Natural killer cell treated with Interleukin-12 subunit alpha and Interleukin-12 subunit beta and Interleukin-15 and Interleukin-18, amount 100 ng/mL, for 72 hours (primary cell): ENCODE measurements at places on chromosomes 7 and 10.
A peak's percentile ranks its signal among the peaks of the same experiment; 100 is the strongest.

GRCh38 chr7:33040803-33041516 lies 21.6 kb downstream of the NT5C3A start:
- H3K27me3 ChIP-seq, result no peaks in the 10 kb centered on the region
- H3K4me1 ChIP-seq, result peaks cover 49% of the 10 kb centered on the region
- peak overlapping the region; percentile 92 for H3K27ac ChIP-seq
- no peaks in the 10 kb centered on the region for H3K36me3 ChIP-seq
- H3K4me3 ChIP-seq, result peak overlapping the region; percentile 79

GRCh38 chr10:19178675-19179074 lies 130.1 kb downstream of the MALRD1 start:
- DNase-seq, result no peak
- no peaks in the 10 kb centered on the region for H3K36me3 ChIP-seq
- no peak overlapping the region for H3K27ac ChIP-seq
- H3K4me3 ChIP-seq, result no peak overlapping the region
- H3K27me3 ChIP-seq, result no peaks in the 10 kb centered on the region

DNA sequence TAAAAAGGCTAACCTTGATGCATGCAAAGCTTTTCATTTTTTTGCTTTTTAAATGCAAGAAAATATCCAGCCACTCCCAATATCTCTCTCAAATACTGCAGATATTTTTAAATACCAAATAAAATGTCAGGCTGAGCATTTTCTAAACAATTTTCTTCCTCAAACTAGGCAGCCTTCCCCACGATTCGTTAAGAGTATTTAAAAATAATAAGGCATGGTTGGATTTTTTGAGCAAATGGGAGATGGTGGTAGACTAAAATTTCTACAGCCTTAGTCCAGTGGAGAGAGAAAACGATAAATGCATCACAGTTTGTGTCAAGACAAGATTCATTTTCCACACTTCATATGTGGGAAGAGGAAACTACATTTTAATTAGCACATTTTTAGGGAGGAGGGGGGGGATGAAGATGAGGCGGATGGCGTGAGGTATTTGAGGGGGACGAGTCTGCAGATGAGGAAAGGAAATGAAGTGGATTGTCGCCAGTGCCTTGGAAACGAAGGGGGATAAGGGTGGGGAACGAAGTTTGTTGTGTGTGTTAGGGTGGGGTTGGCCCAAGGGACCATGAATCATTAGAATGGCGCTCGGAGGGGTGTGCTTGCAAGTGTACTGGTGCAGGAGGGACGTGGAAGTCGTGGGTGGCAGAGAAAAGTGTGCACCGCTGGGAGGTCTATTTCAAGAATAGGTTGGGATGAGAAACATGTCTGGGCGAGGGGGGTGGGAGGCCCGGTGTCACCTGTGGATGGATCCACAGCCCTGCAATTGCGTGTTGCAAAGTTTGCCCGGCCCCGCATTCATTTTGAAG lies 1.2 kb upstream of the ADD3 start:
- H3K27ac ChIP-seq, result no peak overlapping the region
- no peaks in the 10 kb centered on the region for H3K36me3 ChIP-seq
- H3K4me1 ChIP-seq, result peaks cover 26% of the 10 kb centered on the region
- DNase-seq, result no peak

DNA sequence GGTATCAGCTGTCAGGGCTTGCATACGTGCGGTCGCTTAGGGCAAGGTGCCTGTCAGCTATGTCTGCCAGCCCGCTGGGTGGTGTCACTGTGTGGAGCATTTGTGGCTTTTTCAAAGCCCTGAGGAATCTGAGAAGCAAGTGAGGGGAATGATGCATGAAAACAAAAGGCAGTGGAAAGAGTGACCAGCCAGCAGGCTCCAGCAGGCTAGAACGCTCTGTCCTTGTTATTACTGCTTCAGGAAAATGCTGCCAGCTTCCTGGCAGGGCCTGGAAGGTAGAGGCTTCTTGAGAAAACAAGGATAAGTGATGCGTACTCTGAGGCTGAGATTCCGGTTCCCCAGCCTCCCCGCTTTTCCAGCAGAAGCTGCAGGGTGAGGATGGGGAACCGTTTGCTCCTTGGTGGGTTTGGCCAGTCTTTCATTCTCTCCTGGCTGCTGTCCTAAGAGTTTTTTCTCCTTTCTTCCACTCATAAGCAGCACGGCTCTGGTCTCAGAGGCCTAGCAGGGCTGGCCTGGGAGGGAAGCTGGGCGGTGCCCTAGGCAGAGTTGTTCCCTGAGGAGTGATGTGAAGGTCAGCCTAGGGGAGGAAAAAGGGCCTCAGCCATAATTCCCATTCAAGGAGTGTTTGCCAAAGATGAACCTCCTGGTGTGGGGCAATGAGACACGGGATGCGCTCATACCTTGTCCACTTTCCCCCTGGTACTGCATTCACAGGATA lies 42.8 kb upstream of the MKLN1 start:
- H3K36me3 ChIP-seq, result no peaks in the 10 kb centered on the region
- DNase-seq, result no peak
- no peaks in the 10 kb centered on the region for H3K27me3 ChIP-seq
- H3K4me1 ChIP-seq, result no peaks in the 10 kb centered on the region

GRCh38 chr7:141685285-141686023 lies 16.5 kb downstream of the DENND11 start:
- H3K4me1 ChIP-seq, result peaks cover 22% of the 10 kb centered on the region
- no peak overlapping the region for H3K4me3 ChIP-seq
- DNase-seq, result no peak
- H3K36me3 ChIP-seq, result peaks cover 6% of the 10 kb centered on the region
- no peak overlapping the region for H3K27ac ChIP-seq

DNA sequence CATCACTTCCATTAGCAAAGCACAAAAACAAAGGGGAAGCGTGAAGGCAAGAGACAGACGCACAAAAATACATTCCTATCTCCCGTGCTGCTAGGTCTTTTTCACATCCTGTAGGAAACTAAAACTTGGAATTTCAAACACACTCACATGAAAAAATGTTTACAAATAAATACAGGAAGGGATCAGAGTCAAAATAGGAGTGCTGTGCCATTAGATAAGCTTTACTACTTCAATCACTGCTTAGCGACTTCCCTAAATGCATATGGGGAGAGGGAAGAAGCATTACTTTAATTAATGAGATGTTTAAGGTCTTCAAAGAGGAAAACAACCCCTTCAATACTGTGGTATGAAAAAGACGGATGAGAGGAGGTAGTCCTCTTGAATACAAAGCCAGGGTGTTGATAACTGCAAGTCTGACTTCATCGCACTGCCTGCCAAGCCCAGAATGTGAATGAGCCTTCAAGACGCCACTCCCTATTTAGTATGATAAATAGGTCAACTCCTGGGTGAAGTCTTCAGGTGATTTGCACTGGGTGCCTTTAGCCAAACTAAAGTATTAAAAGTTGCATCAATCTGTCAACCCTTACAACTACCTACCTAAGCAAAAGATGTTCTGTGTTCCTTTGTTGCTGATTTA lies 13.9 kb downstream of the PARD3 start:
- no peaks in the 10 kb centered on the region for H3K36me3 ChIP-seq
- no peaks in the 10 kb centered on the region for H3K4me1 ChIP-seq
- DNase-seq, result no peak
- no peak overlapping the region for H3K27ac ChIP-seq
- peaks cover 6% of the 10 kb centered on the region for H3K27me3 ChIP-seq

DNA sequence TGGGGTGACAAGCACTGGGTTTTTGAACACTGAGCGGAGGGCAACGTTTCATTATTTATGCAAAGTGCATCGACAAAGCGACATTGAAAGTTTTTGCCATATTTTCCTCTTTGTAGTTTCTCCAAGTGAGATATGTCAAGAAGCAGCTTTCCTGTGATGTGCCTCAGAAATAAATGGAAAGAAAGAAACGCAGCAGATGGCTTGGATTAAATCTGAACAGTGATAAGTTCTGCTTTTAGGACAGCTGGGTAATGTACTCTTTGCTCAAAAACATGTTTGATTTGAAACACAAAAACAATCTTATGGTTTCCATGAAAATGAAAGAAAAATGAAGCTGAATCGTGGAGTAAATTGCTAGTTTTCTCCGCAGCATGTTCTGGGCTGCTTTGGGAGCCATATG lies 166.3 kb downstream of the PTPRN2 start:
- H3K4me3 ChIP-seq, result no peak overlapping the region
- H3K4me1 ChIP-seq, result no peaks in the 10 kb centered on the region
- DNase-seq, result no peak
- H3K27ac ChIP-seq, result no peak overlapping the region
- H3K36me3 ChIP-seq, result peaks cover 6% of the 10 kb centered on the region

DNA sequence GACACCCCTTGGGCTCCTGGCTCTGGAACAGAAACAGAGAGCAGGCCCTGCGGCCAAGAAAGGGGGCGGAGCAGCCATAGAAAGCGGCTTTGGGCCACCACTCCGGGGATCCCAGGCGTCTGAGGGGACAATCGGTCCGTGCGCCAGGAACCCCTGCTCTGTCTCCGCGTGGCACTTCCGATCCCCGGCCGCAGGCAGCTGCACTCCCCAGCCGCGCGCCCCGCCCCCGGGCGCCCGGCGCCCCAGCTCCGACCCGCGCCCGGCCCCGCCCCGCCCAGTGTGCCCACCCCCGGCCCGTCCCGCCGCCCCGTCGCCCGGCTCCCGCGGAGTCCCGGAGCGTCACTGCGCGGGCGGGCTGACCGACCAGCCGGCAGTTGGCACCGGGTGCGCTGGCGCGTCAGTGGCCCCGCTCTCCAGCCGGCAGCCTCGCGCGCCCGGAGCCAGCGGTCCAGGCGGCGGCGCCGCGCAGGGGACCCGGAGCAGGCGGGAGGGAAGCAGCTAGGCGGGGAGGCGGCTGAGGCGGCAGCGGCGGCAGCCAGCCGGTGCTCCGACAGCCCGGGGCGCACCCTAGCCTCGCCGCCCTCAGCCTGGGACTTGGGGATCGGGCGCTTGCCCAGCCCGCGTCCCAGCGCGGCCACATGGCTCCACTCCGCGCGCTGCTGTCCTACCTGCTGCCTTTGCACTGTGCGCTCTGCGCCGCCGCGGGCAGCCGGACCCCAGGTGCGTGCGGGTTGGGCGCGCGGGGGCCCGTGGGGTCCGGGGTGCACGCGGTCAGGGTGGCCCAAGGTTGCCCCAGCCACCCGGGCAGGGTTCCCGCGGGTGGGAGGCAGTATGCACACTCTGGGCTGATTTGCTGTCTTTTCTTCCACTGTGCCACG lies at the start of gene ADAMTS14:
Gene ADAMTS14, plus strand, starts transcription at position 342 of the 878 bp plus-strand sequence. Its CDS starts 297 bp downstream, at position 639.
- peak; percentile 64 for DNase-seq
- peak within 1 kb of the TSS; percentile 87 for H3K4me3 ChIP-seq
- H3K36me3 ChIP-seq, result no peaks in the 10 kb centered on the region
- H3K4me1 ChIP-seq, result peaks cover 20% of the 10 kb centered on the region
- no peak within 1 kb of the TSS for H3K27ac ChIP-seq
- peaks cover 16% of the 10 kb centered on the region for H3K27me3 ChIP-seq

DNA sequence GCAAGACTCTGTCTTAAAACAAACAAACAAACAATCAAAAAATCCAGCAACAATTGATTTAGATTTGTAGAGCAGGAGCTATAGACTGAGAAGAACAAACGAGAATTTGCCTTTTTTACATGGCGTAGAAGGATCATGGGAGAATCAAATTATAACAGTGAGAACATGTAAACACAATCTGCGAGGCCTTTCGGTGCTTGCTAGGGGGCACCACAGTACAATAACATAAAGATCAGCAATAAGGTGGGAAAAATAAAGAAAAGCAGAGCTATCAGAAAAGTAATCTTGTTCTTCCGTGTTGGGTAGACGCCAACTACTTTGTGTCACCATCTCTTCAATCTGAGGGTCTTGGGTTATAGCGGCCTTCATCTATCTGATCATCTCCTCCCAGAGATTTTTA lies 82.2 kb downstream of the NOD1 start:
- no peak overlapping the region for H3K27ac ChIP-seq
- no peaks in the 10 kb centered on the region for H3K27me3 ChIP-seq
- no peak for DNase-seq

GRCh38 chr7:30654296-30655090 lies 27.8 kb downstream of the CRHR2 start:
- H3K4me3 ChIP-seq, result no peak overlapping the region
- H3K36me3 ChIP-seq, result no peaks in the 10 kb centered on the region
- no peaks in the 10 kb centered on the region for H3K4me1 ChIP-seq

GRCh38 chr7:41870461-41871138 lies 167.7 kb upstream of the INHBA start:
- peaks cover 73% of the 10 kb centered on the region for H3K4me1 ChIP-seq
- peak; percentile 79 for DNase-seq
- peaks cover 26% of the 10 kb centered on the region for H3K36me3 ChIP-seq
- peak overlapping the region; percentile 72 for H3K4me3 ChIP-seq
- no peaks in the 10 kb centered on the region for H3K27me3 ChIP-seq

GRCh38 chr10:127043301-127043700 lies 138.1 kb downstream of the DOCK1 start:
- no peaks in the 10 kb centered on the region for H3K4me1 ChIP-seq
- H3K36me3 ChIP-seq, result no peaks in the 10 kb centered on the region
- H3K27ac ChIP-seq, result no peak overlapping the region
- H3K4me3 ChIP-seq, result no peak overlapping the region

GRCh38 chr7:96729820-96730219 lies 20.2 kb upstream of the SEM1 start:
- H3K36me3 ChIP-seq, result no peaks in the 10 kb centered on the region
- H3K27me3 ChIP-seq, result peaks cover 19% of the 10 kb centered on the region
- DNase-seq, result no peak
- H3K4me3 ChIP-seq, result no peak overlapping the region
- no peak overlapping the region for H3K27ac ChIP-seq

GRCh38 chr10:114811862-114812261 lies 9.7 kb upstream of the FHIP2A start:
- no peaks in the 10 kb centered on the region for H3K27me3 ChIP-seq
- H3K4me3 ChIP-seq, result no peak overlapping the region
- DNase-seq, result no peak
- no peaks in the 10 kb centered on the region for H3K36me3 ChIP-seq
- no peak overlapping the region for H3K27ac ChIP-seq

GRCh38 chr10:29725133-29725720 lies 90.5 kb upstream of the SVIL start:
- no peak for DNase-seq
- H3K27me3 ChIP-seq, result no peaks in the 10 kb centered on the region
- H3K27ac ChIP-seq, result no peak overlapping the region
- H3K4me1 ChIP-seq, result peaks cover 24% of the 10 kb centered on the region
- no peaks in the 10 kb centered on the region for H3K36me3 ChIP-seq
- H3K4me3 ChIP-seq, result no peak overlapping the region

DNA sequence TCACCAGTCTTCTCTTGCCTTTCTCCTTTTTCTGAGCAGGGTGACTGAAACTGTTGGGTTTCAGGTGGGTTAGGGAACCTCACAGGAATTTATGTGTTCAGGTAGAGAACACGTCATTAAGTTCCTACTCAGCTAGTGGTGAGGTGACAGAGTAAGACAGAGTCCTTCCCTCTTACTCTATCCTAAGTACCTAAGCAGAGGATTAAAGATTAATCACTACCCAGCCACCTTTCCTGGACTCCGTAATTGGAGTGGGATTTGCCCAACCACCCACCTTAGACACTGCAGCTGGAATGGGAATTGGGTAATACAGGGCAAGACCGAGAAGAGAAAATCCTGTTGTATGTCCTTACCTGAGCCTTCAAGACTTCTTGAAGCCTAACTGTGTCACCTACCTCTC lies 158.1 kb downstream of the LRRC4 start:
- H3K4me1 ChIP-seq, result peaks cover 29% of the 10 kb centered on the region
- no peak overlapping the region for H3K4me3 ChIP-seq
- no peak for DNase-seq

DNA sequence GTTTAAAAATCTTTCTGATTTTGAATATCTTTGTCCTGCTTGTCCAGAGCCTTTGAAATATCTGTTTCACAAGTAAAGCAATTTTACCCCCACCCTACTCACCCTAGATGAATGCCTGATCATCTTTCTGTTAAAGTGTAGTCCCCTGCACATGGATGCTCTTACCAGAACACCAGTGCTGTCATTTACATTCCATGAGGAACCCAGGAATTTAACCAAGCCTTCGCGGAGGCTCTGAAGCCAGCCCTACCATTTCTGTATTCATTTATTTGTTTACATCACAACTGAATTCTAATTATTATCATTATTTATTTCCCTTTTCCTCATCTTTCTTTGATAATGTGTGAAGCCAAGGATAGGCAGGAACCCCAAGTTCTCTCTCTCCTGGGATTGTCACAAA lies 167.8 kb upstream of the MYO3A start:
- no peak overlapping the region for H3K27ac ChIP-seq
- no peaks in the 10 kb centered on the region for H3K36me3 ChIP-seq
- no peak for DNase-seq
